ENCODE measurements at places on chromosomes 1 and 21.

DNA sequence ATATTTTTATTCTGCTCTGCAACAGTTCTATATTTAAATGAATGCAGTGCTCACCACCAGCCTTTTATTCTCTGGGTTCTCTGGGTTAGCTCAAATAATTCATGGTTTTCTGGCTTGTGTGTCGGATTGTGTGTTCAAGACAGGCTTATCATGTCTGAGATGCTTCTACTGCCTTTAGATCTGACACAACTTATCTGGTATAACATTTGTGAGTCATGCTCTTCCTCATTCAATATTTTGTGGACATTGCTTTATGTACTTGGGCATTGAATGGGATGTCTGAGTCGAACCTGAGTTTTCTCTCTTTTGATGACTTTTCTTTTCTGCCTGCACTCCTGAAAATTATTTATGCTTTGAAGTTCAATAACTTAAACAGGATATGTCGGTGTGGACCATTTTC, 17.6 kb upstream of the PKP1 start:
- DNase-seq: no peak

DNA sequence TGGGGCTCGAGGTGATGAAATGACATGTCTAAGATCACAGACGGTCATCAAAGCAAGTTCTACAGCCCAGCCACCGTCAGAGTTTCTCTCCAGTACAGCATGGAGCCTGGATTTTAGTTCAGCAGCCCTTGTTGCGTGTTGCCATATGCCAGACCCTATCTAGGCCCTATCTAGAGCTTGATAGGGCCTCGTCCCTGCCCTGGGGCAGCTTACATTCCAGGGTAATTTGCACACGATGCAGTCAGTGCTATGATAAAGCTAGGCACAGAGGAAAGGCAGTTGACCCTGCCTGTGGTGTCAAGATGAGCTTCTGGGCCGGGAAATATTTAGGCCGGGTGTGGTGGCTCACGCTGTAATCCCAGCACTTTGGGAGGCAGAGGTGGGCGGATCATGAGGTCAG, 18.9 kb downstream of the ETV3L start:
- DNase-seq: no peak

DNA sequence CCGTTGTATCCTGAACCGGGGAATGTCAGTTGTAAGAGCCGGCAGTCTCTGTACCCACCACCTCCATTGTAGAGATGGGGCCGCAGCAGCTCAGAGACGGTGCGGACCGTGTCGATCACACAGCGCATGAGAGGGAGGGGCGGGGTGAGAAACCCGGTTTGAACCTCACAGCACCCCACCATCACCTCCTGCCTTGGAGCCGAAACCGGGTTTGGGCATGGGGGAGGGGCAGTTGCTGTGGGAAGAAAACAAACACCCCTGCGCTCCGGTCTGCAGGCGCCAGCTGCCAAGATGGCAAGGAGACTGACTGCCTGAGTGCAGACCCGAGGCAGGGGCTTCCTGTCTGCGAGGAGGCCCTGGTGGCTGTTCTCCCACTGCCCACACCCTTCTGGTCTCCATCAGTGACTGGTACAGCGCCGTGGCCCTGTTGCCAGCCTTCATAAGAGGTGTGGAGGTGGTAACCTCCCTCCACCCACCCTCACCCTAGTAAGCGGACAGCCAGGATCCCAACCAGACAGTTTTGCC, 69.2 kb upstream of the SSBP3 start:
- no peak for DNase-seq

- DNase-seq: no peak
Observed at GRCh38 chr1:6033986-6034749, 11.5 kb upstream of the KCNAB2 start.

DNA sequence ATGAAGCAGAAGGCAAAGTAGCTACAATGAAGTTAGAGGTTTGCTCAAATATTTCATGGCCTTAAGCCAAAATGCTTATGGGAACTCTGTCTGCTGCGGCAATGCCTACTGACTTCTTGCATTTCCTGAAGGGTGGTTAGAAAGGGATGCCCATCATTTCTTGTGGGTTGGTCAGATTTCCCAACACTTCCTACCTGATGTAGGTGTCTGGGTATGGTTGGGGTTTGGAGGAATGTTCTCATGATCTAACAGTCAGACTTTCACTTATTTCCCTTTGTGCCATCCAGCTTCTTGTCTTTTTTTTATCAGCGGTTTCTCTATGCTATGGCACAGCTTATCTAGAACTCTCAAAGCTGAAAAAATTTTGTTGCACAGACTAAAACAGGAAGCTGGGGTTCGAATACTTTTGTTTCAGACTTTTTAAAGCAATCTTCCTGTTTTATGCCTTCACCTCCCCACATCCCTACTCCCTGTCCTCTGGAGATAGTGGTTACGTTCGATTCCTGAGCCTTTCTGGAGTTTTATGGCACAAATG, 307.7 kb downstream of the USP25 start:
- no peak for DNase-seq

GRCh38 chr1:3459940-3460671, 5.6 kb downstream of the ARHGEF16 start:
- no peak for DNase-seq
